ENCODE measurements at places on chromosomes 7 and 10.
A peak's percentile ranks its signal among the peaks of the same experiment; 100 is the strongest.

- no peak for DNase-seq
These were observed 14.8 kb downstream of the USP54 start for GRCh38 chr10:73576178-73576889.

- DNase-seq: no peak
These were observed 126.3 kb downstream of the SNX10 start for GRCh38 chr7:26417911-26418413.

DNA sequence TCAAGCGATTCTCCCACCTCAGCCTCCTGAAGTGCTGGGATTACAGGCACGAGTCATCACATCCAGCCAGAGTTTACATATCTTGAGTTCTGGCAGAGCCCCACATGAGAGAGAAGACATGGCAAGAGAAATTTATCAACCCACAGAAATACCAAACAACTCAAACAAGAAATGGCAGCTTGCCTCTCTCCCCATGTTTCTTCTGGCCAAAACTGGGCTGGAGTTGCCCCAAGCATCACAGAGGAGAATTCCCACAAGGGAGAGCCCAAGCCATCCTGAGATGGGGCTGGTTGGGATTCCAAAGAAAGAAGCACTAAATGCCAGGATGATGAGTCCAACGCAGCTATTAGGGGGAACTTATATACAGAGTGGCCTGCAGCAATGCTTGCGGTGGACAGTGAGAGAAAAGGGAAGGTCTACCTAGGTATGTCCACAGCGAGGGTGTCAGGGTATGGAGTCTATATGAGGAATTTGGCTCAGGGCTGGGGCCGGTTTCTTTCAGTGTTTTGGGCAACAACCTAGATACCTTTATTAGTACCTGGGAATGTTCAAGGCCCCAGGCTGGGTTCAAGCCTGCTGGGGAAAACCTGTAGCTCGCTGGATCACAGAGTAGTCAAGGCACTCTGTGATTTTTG is 14.5 kb upstream of the PAX4 start:
- DNase-seq: peak; percentile 13

- no peak for DNase-seq
These were observed 201.9 kb upstream of the SHH start for GRCh38 chr7:156014201-156014600.

- no peak for DNase-seq
These were observed 6.2 kb downstream of the SNX13 start for GRCh38 chr7:17934094-17934493.

DNA sequence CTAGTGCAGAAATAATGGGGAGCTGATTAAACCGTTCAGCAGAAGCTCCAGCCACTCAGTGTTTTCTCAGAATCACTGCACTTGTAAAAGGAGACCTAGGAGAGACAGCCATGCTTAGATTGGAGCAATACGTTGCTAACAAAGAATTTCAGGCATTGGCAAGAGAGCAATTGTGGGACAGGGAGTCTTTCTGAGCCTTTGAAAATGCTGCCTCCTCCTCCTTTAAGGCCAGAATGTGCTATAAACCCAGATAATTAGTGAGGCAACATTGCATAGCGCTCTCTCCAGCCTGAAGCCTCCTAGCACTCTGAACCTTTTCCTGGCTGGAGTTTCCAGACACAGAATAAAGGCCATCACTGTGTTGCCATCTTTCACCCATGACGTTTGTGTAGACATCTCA is 18.5 kb upstream of the PTPRN2 start:
- no peak for DNase-seq

DNA sequence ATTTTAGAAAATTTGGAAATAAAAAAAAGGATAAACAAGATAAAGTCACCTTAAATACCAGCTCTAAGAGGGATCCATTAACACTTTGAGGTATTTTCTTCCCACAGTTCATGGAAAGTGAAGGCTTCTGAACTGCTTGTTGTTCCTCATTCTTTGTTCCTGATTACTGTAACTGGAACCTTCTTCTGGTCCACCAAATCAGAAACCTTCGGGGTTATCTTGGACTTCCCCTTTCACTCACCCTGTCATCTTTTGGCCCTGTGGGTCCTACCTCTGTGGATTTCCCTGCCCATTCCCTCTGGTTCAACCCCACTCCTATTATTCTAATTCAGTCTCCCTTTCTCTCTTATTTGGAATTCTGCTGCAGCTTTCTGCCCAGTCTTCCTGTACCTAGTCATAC is 116.5 kb upstream of the PRPS1L1 start:
- DNase-seq: no peak

DNA sequence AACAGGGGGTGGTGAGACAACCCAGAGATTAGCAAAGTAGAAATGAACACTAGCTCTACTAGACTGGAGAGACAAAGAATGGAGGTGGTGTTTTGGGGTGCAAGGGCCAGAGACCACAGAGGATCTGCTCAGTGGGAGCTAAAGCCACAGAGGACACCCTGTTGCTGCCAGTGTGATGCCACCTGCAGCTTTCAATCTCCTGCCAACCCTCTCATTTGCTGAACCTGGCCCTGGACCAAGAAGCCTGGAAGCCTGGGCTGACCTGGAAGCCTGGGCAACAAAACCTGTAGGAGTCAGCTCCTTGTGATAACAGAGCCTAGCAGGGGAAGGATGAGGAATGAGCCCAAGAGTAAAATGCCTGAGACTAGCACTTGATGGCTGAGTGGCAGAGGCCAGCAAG is 81.1 kb upstream of the ADO start:
- DNase-seq: no peak

- no peak for DNase-seq
These were observed 8.8 kb downstream of the FZD9 start for GRCh38 chr7:73442222-73442902.

DNA sequence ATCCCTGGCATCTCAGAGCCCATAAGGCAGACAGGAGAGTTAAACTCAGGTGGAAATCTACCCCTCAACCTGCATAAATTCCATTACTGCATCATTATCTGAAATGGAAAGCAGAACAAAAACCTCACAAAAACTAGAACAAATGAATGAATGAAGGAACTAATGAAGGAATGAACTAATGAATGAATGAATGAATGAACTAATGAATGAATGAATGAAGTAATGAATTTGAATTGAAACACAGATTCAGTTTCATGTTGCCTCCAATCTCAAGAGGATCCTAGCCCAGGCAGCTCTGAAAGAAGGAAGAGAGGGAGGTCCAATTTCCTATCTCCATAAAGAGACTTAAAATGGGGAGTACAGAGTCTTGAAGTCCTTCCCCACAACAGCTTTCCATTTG is 1.9 kb upstream of the UCN3 start:
- DNase-seq: no peak

- DNase-seq: no peak
These were observed 148.7 kb upstream of the KLF6 start for GRCh38 chr10:3933733-3934132.

DNA sequence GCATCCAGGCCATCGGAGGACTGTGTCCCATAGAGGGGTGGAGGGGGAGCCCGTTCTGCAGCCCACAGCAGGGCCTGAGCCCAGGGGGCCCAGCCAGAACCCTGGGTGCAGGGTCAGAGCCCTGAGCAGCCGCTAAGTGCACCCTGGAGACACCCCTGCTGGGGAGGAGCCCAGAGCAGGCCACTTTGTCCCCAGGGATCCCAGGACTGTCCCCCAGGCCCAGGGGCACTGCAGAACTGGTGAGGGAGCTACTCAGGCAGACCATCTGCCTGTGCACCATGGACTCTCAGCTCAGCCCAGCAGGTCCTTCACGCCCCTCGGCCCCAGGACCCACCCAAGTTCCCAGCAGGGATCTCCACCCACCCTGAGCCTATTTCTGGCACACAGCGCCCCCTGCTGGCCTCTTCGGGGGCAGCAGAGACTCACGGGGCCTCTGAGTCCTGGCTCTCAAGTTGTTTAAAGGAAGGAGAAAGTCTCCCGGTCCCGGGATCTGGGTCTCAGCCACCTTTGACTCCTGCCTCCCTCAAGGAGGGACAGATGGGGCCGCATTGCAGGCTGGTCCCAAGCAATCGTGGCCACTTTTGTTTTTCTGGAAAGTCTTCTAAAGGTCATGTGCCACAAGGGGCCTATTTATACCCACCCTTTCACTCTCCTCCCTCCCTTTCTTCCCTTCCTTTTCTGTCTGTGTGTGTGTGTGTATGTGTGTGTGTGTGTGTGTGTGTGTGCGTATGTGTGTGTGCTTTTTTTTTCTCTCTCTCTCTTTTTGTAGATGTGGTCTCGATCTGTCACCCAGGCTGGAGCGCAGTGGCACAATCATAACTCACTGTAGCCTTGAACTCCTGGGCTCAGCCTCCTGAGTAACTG is 90.3 kb downstream of the MYL10 start:
- DNase-seq: peak; percentile 32

DNA sequence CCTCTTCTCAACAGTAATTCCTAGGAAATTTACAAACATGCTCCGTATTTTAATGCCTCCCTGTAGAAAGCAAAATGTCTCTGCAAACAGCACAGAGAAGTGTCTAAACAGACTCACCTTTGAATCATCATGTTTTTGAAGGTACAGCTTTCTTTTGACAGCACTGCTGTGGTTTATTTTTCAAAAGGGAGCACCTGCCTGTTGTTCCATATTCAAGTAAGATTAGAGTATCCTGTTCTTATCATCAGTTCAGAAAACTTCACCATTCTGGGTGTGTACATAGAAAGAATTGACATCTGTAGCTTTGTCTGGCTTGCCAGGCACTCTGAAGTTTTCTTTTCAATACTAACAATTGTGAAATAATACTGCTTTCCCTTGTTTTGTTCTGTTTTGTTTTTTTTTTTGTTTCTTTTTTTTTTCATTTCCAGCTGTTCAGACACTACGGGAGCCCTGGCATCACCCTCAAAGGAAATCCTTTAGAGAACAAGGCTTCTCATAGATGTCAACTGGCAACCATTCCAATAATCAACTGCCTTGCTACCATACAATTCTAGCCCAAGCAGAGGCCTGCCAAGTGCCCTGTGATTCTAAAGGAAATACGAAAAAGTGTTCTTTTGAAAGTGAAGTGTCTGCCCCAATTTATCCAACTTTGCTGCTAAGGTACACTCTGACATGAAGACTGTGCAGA is 275.9 kb downstream of the PRPF18 start:
- no peak for DNase-seq

DNA sequence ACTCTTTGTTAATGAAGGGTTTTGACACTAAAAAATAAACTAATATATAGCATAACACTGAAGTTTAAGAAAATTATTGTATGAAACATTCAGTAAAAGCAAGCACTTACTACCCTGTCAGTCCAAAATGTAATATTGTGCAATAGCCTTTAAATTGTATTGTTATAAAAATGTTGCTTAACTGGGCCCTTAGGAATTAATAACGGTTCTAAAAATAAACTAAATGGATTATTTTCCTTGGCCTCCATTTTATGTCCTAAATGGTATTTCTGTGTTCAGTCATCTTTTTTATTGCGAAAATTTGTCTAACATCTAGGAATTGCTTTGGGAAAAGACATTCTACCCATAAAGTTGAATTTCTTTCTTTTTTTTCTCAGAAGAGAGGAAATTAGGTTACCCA is 49.0 kb upstream of the ABI1 start:
- DNase-seq: no peak

DNA sequence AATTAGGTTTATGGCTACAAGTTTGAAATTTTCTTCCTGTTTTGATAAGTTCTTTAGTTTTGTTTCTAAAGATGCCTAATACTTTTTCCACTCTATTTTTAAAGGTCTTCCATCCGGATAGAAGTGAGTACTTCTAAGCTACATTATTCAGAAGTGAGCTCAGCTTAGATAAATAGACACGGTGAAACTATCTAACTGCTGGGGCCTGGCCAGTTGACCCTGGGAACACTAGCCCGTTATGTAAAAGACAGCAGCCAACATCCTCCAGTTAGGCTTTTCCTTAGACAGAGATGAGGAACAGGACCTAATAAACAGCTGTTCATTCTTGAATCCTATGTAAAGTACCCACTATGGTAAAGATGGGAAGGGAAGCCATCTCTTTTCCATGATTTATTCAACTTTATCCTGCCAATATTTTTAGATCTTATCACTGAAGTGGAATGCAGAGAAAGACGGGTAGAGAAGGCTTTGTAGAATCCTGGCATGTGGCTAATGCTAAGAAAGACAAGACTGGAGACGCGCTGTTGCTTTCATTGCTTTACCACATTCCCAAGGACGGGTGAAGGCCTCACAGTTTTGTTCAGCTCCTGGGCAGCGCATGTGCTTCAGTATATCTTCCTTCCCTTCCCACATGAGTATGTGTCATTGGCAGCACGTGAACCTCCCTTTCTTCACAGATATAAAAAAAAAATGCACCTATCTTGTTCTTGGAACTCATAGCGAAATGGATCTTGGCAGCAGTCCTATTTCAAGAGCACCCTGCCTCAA is 340.0 kb upstream of the MEOX2 start:
- DNase-seq: no peak

GRCh38 chr7:86939197-86939814 is 120.1 kb downstream of the ELAPOR2 start:
- DNase-seq: peak; percentile 20

GRCh38 chr10:32237644-32238345 is 109.2 kb downstream of the EPC1 start:
- DNase-seq: no peak

DNA sequence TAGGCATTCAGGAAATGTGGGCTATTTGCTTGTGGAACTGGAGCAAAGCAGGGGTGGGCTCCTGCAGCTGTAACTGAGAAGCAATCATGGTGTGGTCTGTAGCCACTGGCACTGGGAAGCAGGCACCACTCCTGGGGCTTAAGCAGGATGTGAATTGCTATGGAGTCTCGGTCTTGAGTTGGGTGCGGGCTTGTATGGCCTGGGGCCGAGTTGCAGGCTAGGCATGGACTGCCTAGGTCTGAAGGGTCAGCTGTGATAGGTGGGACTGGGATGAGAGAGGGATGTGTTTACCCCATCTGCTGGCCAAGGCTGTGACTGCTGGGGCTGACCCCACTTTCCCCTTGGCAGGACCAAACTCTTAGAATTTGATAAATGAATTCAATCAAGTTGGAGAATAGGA is 43.0 kb downstream of the ADCY1 start:
- no peak for DNase-seq

- DNase-seq: no peak
These were observed 17.1 kb downstream of the URGCP start for GRCh38 chr7:43888993-43889945.

DNA sequence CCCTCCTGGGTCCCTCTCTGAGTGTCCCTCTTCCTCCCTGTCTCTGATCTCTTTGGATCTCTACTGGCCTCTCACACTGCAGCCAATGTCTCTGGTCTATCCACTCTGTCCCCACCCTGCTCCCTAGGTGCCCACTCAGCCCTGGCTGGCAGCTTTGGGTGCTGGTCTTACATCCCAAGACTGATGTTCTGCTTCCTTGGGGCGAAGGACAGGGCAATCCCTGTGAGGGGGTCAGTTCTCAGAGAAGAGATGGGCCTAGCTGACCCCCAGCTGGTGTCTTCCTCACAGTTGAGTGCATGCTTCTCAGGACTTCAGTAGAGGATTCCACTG is 51.7 kb upstream of the CAMK2B start:
- no peak for DNase-seq

DNA sequence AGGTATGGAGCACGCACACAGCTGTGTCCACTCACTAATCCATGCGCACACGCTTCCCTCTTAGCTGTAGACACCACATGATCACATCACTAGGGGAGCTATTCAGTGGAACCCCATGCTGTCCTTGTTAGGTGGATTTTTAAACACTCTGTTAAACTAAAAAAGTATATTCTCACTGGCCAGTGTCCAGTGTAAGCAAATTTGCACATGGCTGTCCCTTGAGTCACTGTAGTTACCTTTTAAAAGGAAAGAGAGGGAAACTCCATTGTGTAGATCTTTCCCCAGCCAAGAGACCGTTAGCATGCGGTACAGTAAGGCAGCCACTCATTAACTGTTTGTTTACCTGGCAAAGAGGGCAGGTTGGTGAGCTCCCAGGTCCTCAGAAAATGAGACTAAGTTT is 81.6 kb upstream of the INSYN2A start:
- DNase-seq: no peak

GRCh38 chr10:69721690-69722310 is 79.9 kb upstream of the COL13A1 start:
- no peak for DNase-seq
